ENCODE measurements at places on chromosomes 11 and 22. TPM values are rescaled to one million over a fixed set of nuclear protein-coding genes. Genes with fewer than 3 reads are reported as not detected.

The CBX7 gene
- 11.8 TPM for total RNA-seq

DNA sequence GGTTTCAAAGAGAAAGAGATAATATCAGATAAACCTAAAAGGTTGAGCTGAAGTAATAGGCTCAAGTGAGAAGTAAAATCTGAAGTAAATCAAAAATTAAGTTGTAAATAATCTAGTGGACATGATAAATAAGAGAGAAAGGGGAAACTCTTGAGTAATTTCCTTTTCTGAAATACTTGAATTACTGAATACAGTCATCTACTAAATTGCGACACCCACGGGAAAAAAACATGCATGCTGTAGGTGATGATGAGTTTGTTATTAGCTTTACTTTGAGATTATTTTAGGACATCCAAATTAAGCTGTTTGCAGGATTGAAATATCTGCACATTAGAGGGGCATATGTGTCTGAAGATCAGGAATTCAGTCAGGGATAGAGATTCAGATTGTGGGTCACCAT, 50.0 kb upstream of the CARD18 start:
- DNase-seq = no peak

GRCh38 chr11:120489799-120490198, 21.7 kb upstream of the GRIK4 start:
- DNase-seq = no peak

DNA sequence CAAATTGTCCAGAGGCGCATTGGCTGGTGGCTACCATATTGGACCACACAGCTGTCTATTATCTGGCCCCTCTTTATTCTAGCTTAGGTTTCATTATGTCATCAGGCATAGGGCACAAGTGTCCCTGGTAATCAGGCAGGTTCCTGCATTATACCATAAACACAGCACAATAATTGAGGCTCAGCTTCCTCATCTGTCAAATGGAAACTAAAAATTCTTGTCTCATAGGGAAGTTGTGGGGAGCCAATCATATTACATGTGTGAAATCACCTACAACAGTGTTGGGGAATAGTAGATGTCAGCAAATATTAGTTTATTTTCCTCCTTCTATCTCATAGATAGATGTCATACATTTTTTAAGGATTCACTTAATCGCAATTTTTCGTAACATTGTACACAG, 231.0 kb upstream of the SORL1-AS1 start:
- no peak for DNase-seq

Measured in activated T-helper 2 cell treated with anti-CD3 and anti-CD28 coated beads, Interferon-gamma antibody, Interleukin-2, Interleukin-4, amounts not matched to agents 10 μg/mL and 5 μg/mL and 100 μg/mL, durations not matched to agents 14 hours and 24 hours and 36 hours (primary cell).